Central memory CD4-positive, alpha-beta T cell (primary cell): ENCODE measurements at places on chromosomes 2 and 18.

DNA sequence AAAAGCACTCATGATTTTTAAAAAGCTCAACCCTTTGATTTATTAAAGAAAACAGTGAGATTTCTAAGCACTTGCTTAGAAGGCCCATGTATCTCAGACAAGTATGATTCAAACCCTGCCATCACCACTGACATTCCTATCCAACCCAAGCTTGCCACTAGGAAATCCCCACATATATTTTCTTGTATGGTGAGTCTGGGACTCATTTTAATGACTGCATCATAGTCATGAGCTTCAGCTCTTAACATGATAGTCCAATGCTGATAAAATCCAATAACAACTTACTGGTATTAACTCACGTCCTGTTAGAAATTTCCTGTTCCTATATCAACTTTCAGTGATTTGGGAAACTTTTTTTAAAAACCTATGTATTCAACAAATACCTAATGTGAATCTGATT lies 39.4 kb upstream of the NCKAP5 start:
- no peak for DNase-seq

- no peak for DNase-seq
Measured at GRCh38 chr2:36399050-36399449, 43.5 kb downstream of the CRIM1 start.

GRCh38 chr18:23226391-23226790 lies 91.1 kb downstream of the CABLES1 start:
- no peak for DNase-seq

DNA sequence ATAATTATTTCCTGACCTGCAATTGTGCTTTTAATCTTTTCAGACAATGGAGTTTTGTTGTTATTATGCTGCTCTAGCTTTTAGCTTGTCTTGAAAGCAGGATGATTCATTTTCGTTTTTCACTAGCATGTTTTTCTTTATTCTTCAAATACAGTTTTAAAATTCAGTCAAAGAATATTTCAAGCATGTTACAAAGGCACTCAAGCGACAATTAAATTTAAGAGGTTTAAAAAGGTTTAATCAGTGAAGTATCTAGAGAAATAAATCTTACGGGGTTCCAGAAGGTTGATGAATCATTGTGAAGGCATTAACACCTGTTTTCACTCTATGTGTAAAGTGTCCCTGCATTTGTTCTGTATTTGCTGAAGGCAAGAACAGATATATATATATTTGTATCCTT lies 390.7 kb upstream of the TMEFF2 start:
- no peak for DNase-seq

DNA sequence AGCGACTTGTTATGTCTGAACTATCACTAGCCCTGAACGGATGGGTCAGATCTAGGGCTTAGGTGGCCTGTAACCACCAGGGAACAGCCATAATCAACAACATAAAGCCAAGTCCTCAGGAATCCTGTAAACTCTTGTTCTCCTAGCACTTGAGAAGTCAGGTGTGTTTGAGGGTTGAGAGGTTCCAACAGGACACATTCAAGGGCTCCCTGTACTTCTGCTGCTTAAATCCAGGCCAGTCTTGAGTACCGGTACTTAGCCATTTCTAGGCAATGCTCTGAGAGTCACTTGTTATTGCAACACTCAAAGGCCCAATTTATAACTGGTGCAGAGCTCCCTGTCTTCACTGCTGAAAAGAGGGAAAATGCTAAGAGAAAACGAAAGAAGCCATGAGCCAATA lies 21.6 kb upstream of the SLC40A1 start:
- no peak for DNase-seq

GRCh38 chr2:60520917-60521539 lies 32.4 kb downstream of the BCL11A start:
- DNase-seq, result no peak

DNA sequence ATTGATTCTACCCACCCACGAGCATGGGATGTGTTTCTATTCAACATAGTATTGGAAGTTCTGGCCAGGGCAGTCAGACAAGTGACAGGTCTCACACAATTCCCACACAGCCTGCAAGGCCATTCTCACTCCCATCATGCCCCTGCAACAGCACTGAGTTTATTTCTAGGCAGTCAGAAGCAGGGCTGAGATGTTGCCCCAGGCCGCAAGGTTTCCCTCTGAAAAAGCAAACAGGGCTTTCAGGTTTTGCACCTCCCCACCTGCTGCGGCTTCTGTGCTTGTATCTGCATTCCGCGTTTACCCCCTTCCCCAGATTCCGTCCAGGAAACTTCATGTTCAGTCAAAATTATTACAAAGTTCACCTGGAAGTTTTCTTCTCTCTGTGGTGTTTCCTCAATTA lies 9.4 kb upstream of the TACR1 start:
- DNase-seq, result no peak

DNA sequence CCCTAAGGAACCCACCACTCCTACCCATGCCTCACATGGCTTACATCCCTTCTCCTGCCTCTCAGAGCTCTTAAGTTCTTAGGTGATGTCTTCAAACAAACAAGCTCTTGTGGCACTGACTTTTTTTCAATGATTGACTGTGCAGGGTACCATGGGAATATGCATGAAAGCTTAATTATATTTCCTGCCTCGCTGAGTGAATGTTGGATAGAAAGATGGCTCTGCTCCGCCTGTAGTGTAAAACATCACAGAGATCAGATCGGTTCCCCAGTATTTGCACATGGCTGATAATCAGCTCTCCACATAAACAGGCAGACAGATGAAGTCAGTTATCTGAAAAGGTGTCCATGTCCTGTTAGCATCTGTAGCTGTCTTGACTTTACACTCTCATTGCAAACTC lies 820.8 kb downstream of the TDRD15 start:
- DNase-seq, result no peak

DNA sequence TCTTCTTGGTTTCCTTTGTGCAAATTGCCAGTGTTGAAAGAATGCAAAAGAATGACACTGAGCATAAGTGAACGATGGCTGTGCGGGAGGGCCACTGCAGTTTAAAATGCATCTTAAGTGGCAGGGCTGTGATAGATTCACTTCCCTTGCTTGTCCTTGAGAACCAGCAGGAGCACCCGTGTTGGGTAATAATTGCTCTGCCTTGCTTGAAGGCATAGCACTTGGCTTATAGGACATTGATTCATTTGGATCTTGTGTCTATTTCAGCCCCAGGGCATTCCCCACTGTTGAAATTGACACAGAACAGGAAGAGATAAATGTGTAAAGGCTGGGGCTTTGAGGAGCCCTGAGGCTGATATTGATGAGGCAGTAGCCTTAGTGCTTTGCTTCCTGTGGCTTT lies 1003.7 kb upstream of the GYPC start:
- no peak for DNase-seq

- DNase-seq, result no peak
Measured at GRCh38 chr2:8215159-8215863, 466.5 kb upstream of the ID2 start.

GRCh38 chr2:45826884-45827635 lies 175.6 kb downstream of the PRKCE start:
- DNase-seq, result no peak

- no peak for DNase-seq
Measured at GRCh38 chr18:10398571-10398970, 55.9 kb upstream of the APCDD1 start.

- DNase-seq, result no peak
Measured at GRCh38 chr2:72548081-72548764, 277.6 kb downstream of the EXOC6B start.

DNA sequence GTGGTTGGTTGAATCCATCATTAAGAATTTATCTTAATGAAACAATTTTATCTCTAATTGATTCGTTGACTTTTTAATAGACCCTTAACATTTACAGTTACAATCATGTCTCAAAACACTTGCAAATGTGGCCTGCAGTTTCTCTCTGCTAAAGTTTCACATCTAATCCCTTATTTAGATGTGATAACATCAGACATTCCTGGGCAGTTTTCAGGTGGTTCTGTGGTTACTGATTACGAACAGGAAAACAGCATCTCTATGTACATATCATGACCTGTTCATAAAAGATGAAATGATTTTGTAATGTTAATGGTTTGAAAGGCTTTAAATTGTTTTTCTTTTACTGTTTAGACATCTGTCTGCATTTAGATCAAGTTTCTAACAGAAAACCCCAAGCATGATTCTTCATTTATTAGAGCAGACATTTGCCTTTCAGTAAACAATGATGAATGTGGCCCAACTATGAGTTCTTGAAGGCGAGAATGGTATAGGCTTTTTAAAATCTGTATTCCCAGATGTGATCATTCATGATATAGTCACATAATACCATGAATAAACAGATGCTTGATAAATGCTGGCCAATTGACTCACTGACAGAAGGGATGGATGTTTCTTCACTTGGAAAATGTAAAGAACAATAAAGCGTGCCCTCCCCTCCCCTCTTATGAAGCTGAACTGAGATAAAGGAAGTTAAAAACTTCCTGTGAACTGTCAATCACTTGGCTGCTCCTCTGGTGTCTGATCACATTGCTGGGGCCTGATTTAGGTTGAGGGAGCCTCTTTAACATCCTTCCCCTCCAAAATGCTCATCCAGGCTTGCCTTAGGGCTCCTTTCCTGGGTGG lies 3.5 kb downstream of the CAPN14 start:
- no peak for DNase-seq

DNA sequence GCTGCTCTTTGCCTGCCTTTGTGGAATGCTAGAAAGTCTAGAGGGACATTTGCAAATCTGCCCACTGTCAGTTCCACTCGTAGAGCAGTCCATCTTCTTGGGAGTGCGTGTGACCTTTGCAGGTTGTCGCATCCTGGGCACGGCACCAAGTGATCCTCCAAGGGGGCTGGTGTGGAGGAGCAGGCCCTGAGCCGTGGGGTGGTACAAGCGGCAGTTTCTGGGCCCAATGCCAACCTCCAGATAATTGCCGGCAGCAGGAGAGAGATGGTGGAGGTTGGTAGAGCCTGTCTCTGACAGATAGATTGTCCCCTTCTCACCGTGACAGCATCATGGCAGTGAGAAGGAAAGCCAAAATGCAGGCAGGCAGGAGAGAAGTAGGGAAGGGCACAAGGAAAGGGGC lies 150.7 kb upstream of the SLC14A2 start:
- DNase-seq, result no peak

DNA sequence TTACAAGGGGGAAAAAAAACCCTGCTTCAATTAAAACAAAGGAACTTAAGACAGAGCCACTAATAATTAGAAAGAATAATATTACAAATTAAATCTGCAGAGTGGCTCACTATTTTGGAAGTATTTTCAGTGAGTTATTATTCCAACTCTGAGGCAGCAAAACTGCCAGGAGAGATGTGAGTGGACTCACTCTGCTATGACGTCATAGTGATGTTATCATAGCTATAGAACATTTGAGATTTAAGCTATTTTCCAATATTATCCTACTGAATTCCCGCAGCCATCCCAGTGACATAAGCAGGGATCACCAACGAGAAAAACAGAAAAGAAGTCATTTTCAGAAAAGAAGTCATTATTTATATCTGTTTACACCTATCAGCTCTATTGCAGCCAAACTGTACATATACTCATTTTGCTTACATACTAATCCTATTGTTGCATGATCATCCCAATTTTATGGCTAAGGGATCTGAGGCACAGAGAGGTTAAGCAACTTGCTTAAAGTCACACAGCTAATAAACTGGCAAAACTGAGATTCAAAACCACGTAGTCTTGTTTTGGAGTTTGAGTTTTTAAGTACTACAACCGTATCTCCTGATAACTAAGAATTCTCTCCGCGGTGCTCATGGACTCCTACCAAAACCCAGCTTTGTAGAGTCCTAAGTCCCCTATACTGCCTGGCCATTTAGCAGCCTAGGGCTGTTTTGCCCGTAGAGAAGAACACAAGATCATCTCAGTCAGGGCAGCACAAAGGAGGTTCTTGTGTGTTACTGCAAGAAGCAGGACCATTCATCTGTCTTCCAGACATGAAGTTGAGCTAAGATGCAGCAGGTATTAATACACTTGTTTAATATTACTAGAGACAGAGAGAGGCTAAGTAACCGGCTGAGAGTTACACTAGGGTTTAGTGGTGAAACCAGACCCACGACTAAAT lies 299.8 kb downstream of the TCF4 start:
- no peak for DNase-seq

- peak; percentile 27 for DNase-seq
Measured at GRCh38 chr18:3595369-3596273, 145.6 kb downstream of the TGIF1 start.

DNA sequence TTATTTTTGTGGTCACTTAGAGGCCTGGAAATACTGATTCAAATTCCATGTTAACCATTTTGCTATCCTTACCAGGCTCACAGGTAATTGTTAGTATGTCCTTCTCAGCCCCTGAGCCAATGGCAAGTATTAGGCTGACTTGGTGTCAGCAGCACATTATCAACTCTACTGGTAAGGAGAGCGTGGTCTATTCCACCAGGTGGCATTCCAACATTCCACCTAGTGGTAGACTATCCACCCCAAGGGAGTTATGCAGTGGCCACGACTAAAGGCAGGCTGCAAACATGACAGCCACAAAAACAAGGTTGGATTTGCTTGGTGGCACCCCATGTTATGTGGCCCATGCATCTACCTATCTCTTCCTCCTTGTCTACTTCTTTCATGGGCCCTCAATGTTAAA lies 31.8 kb upstream of the GCC2 start:
- no peak for DNase-seq

DNA sequence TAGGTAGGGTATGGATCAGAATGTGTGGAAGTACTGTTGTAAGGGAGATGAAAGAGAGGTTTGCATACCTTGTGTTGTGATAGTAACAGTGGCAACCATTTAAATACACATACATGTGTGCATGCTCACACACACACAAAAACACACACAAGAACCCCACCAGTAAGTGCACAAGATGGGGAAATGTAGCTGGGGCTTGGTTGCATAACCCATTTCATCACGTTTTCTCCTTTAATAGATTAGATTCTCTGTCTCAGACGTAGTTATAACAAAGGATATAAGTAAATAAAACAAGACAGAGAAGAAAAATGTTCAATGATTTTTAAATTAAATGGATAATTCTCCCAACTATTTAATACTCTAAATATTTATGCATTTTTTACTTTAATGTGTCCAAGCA lies 13.4 kb downstream of the ARHGAP15 start:
- no peak for DNase-seq

DNA sequence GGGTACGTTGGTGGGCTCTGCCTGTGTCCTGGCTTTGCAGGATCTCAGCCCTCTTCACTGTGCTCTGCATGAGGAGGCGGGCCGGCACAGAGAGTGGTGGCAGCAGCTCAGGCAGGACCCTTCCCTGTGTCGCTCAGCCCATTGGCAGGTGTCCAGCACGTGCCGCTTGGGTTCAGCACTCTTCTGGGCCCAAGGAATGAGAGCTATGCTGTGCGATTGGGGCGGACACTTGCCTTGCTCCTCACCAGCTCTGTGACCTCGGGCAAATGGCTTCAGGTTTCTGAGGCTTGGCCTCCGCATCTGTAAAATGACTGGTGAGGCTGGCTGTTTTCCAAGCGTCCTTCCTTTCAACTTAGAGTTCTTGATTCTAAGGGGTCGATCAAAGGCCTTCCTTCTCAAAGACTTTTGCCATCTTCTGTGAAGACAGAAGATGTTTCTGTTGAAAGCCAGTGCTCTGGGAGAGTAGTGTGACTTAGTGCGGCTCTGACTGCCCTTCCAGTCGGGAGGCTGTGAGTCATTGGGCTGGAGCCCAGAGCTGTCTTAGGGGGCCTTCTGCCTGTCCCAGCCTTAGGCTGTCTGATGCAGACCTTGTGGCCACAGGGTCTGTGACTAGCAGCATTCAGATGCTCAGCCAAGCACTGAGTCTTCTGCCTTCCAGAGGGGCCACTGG lies 35.6 kb downstream of the GLI2 start:
- no peak for DNase-seq
